ENCODE measurements at places on chromosomes 1 and 21.

DNA sequence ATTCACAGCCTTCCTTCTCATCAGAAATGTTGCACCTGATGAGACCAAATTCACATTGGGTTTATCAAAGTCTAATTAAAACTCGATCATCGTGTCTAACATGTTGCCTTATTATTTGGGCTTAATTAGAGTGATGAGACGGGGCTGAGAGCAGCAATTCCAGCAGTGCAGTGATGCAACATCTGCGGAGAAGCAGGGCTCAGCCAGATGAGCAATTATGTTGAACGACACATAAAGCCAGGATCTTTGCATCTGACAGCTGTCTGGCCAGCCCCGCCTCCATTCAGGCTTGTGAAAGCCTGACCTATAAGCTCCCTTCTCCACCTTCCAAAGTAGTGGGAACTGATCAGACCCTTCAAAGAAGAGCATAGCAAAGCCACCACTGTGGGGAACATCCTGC lies 109.8 kb downstream of the C1orf94 start:
- DNase-seq, result no peak

DNA sequence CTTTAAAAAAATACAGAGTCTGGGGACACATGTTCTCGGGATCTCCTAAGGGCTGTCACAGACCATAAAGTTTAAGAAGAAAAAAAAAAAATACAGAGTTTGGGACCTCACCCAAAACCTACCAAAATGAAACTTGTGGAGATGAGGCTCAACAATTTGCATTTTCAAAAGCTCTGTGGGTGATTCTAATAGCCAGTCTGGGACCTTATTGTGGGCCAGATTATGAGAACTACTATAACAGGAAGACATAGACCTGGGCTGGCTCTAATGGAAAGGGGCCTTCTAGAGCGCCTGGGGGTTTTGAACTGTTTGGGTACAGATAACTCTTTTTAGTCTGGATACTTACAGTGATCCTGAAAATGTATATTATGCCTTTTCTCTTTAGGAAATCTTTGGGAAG lies 69.1 kb downstream of the LAMC1 start:
- DNase-seq, result no peak

GRCh38 chr1:159879977-159880376 lies 17.5 kb upstream of the VSIG8 start:
- no peak for DNase-seq

DNA sequence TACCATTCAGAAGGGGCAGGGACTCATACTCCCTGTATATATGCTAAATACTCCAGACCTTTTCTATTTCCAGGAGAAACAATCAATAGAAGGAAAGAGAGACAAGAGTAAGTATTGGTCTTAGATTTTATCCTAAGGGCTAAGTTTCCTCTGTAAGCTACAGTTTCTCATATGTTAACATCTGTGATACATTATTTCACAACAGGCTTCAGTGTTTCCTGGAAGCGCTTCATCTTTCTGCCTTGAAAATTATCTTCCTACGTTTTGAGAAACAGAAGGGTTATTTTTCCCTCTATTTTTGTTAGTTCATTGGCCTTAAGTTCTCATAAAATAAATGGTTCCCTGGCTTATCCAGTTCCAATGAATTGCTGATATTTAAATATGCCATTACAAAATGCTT lies 15.6 kb downstream of the FMO1 start:
- DNase-seq, result no peak

DNA sequence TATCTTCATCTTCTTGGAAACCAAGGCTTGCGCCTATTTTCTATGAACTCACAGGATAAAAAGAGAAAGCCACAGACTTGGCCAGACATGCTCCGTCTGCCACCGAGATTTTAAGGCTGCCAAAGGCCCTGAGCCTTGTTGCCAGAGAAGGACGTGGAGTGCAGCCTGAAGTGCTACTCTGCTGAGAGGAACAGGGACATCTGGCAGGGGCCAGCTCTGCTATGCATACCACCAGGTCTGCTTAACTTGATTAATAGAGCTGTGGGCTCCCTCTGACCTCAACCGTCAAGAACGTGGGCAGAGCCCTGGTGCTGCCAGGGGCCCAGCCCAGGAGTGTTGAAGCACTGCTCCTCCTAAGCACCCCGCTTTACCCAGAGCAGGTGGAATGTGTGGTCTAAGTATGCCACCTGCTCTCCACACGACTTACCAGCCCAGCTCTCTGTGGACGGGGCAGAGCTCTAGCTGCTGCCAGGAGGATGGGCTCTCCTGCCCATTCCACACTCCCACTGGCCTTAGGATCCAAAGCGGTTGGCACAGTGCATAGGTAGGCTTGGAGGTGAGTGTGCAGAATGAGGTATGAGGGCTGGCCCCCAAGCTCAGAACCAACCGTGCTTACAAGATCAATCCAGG lies 10.6 kb downstream of the HCRTR1 start:
- DNase-seq, result no peak

- no peak for DNase-seq
Measured at GRCh38 chr21:35622612-35623011, 437.7 kb downstream of the SETD4 start.

Measured in effector memory CD8-positive, alpha-beta T cell (primary cell).